Caco-2 (cell line): ENCODE measurements at places on chromosomes 1 and 21. TPM values are rescaled to one million over a fixed set of nuclear protein-coding genes. Genes with fewer than 3 reads are reported as not detected.

The KIF14 gene
- 11.6 and 12.3 TPM in 2 replicates for total RNA-seq

The LSS gene
- 121 and 127 TPM in 2 replicates for total RNA-seq

The CPLANE2 gene
- 2.1 and 4.2 TPM in 2 replicates for total RNA-seq

The KISS1 gene
- total RNA-seq: 2.9 and 3.3 TPM in 2 replicates

The LRRC8C gene
- total RNA-seq: 0.07 and 0.11 TPM in 2 replicates

DNA sequence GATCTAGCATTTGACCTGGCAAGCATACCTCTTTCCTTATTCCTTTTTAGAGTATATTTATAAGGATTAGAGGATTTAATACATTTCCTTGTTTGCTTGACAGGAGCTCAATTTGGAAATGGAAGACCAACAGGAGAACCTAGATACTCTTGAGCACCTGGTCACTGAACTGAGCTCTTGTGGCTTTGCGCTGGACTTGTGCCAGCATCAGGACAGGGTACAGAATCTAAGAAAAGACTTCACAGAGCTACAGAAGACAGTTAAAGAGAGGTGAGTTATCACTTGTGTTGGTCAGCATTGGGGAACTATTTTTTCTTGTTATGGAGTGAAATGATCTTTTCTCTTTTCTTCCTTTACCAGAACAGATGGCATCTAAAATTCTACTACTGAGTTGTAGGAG is 123.4 kb upstream of the BMP8A start:
- no peaks in the 10 kb centered on the region for H3K27me3 ChIP-seq
- H3K4me1 ChIP-seq: peaks cover 13% of the 10 kb centered on the region
- no peak overlapping the region for H3K27ac ChIP-seq
- no peak overlapping the region for H3K4me3 ChIP-seq
- no peak for DNase-seq

DNA sequence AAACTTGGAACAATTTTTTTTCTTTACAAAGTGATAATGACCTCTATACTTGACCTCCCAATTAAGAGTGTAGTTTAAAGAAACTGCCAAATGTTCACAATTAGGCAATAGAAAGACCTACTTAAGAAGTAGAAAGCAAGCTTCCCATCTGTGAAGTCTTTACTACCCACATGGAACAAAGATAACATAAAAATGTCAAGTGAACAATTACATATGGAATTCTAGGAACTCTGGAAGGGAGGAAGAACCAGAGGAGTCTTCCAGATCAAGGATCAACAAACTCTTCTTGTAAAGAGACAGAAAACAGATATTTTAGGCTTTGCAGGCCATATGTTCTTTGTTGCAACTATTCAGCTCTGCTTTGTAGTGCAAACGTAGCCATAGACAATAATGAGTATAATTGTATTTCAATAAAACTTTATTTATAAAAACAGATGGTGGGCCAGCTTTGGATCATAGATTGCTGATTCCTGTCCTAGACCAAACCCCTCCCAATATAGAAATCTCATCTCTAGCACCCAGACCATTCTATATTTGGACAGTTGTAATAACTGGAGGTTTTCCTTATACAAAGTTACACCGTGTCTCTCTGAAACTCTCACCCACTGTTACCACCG is 68.4 kb upstream of the MAGI3 start:
- DNase-seq: peak; percentile 1
- no peaks in the 10 kb centered on the region for H3K27me3 ChIP-seq
- H3K36me3 ChIP-seq: no peaks in the 10 kb centered on the region
- H3K4me1 ChIP-seq: peaks cover 38% of the 10 kb centered on the region
- no peak overlapping the region for H3K4me3 ChIP-seq

GRCh38 chr1:223248001-223248769 is 105.1 kb upstream of the TLR5 start:
- H3K27me3 ChIP-seq: no peaks in the 10 kb centered on the region
- no peak overlapping the region for H3K4me3 ChIP-seq
- H3K4me1 ChIP-seq: peaks cover 18% of the 10 kb centered on the region
- no peak overlapping the region for H3K27ac ChIP-seq
- H3K36me3 ChIP-seq: no peaks in the 10 kb centered on the region

- H3K36me3 ChIP-seq: no peaks in the 10 kb centered on the region
- no peak for DNase-seq
- no peaks in the 10 kb centered on the region for H3K4me1 ChIP-seq
- H3K27me3 ChIP-seq: no peaks in the 10 kb centered on the region
- no peak overlapping the region for H3K4me3 ChIP-seq
These were observed 123.5 kb downstream of the LRRC7 start for GRCh38 chr1:69691179-69691578.

DNA sequence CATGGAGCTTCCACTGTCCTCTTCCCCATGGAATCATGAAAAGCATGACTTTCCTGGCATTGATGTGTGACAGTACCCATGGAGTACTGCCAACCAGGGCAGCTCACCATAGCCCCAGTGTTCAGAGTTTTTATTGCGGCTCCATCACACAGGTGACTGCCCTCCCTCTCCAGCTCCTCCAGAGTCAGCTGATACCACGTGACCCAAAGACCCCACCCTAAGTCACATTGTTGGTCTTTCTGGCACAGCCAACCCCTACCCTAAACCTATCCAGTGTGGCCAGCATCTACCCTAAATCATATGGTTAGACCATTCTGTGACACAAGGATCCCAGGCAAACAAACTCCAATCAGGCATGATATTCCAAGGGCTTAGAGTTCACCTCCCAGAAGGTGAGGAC is 77.4 kb upstream of the VAMP3 start:
- H3K4me3 ChIP-seq: no peak overlapping the region
- no peaks in the 10 kb centered on the region for H3K27me3 ChIP-seq
- no peaks in the 10 kb centered on the region for H3K36me3 ChIP-seq
- no peak overlapping the region for H3K27ac ChIP-seq
- no peaks in the 10 kb centered on the region for H3K4me1 ChIP-seq
- DNase-seq: no peak
